Cerebellum (tissue), 4 donors: ENCODE measurements at places on chromosomes 1 and 21. TPM values are rescaled to one million over a fixed set of nuclear protein-coding genes. Genes with fewer than 3 reads are reported as not detected.

The HSD3B2 gene
- total RNA-seq = not detected

The PROX1 gene
- 12.4 TPM for total RNA-seq

The ALG14 gene
- 3.2 TPM for total RNA-seq

The DISP3 gene
- 55.6 TPM for total RNA-seq

The ARHGAP29 gene
- 55.1 TPM for total RNA-seq

The NGF gene
- 1.7 TPM for total RNA-seq

The RLF gene
- 60.9 TPM for total RNA-seq

The KRTAP19-3 gene
- total RNA-seq = not detected

The KIF14 gene
- 4.8 TPM for total RNA-seq

The GPR37L1 gene
- total RNA-seq = 1.1 TPM

The RAP1GAP gene
- 13.5 TPM for total RNA-seq
